Stimulated activated CD8-positive, alpha-beta memory T cell treated with anti-CD3 and anti-CD28 coated beads, Interleukin-4, amount 100 ng/mL, for 24 hours (primary cell): ENCODE measurements at places on chromosomes 4 and X.

DNA sequence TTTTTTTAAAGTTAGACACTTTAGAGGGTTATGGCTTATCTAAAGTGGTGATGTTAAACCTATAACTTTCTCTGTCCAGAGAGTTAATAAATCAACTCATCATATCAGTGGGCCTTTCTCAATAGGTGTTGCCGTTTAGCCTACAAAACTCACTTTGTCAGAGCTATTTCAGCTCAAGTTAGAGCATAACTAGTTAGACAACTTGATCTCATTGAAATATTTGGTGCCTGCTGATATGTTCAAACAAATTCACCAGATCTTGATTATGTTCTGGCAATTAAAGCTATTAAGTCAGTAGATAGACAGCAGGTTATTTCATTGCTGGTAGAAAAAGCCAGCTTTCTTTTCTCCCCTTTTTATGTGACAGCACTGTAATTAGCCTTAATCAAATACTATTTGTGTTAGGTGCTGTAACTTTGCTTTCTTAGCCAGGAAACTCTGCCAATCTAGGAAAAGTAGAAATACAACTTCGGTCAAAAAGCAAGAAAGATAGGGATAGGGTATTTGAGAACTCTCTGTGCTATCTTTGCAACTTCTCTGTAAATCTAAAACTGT lies 191.8 kb downstream of the MAML3 start:
- DNase-seq, result no peak

- DNase-seq, result no peak
Measured at GRCh38 chr4:102552781-102553180, 51.6 kb downstream of the NFKB1 start.

GRCh38 chr4:142420311-142421095 lies 425.6 kb downstream of the INPP4B start:
- no peak for DNase-seq

- DNase-seq, result no peak
Measured at GRCh38 chr4:41174444-41174843, 39.9 kb downstream of the APBB2 start.

DNA sequence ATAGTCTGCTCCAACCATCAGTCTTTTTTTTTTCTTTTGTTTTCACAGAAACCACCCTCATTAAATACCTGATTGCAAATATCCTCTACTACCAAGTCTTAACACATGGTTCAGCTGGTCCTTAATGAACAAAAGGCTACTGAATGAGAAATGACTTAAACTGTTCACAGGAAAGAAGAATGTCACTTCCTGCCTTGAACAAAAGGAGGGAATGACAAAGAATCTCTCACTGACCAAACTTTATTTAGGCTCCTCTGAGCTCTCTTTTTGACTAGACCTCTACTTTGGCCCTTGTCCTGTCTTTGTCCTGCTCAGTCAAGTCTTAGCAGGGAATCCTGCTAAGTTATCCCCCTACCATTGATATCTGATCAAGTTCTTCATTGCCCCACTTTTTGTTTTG lies 31.8 kb upstream of the GJB1 start:
- DNase-seq, result no peak
